Peyer's patch (tissue), 4 donors: ENCODE measurements at places on chromosomes 3 and 15.

- no peak for DNase-seq
Observed at GRCh38 chr15:42128476-42128875, 28.0 kb downstream of the PLA2G4F start.

DNA sequence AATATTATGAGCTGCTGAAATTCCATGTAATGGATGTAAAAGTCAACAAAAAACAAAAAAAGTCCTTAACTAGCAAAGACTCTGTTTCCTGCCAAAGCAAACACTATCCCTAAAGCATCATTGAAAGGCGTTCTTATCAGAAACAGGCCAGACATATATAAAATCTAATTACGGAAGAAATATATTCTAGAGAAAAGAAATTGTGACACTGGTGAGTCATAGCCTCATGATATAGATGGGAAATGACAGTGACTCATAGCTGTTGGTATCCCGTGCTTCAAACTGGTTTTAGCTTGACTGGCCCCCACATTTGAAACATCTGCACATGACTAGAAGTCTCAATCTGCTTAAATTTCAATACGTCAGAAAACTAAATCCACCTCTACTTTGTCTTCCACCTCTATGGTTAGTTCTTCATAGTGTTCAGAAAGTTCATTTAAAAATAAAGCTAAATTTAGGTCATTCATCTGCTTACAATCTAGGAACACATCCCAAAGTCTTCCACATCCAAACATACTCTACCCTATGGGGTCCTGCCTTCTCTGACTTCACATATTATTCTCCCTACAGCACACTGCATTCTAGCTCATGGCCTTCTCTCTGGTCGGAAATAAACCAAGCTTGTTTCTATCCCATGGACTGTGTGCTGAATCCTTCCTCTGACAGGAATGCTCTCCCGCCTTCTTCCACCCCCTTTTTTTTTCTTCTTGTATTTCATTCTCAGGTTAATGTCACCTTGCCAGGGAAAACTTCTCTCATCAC is 456.3 kb upstream of the ARRDC4 start:
- no peak for DNase-seq

- DNase-seq = peak; percentile 91
Observed at GRCh38 chr3:46998121-46998851, 18.8 kb downstream of the NBEAL2 start.

DNA sequence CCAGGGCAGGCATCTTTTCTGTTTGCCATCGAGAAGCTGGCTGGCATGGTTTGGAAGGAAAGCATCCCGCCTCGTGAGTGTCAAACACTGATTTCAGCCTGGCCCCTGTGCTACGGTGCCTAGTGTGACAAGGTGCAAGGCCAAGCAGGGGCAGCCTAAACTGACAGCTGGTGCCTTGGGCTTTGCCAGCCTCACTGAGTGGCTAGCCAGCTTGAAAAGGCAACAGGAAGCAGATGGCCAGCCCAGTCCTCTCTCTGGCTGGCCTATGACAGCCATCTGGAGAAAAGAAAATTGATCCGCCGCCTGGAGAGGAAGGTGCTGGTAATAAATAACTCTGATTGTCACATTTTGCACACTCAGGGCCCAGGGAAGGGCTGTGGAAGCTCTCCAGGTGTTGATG is 52.2 kb downstream of the C3orf85 start:
- DNase-seq = no peak

DNA sequence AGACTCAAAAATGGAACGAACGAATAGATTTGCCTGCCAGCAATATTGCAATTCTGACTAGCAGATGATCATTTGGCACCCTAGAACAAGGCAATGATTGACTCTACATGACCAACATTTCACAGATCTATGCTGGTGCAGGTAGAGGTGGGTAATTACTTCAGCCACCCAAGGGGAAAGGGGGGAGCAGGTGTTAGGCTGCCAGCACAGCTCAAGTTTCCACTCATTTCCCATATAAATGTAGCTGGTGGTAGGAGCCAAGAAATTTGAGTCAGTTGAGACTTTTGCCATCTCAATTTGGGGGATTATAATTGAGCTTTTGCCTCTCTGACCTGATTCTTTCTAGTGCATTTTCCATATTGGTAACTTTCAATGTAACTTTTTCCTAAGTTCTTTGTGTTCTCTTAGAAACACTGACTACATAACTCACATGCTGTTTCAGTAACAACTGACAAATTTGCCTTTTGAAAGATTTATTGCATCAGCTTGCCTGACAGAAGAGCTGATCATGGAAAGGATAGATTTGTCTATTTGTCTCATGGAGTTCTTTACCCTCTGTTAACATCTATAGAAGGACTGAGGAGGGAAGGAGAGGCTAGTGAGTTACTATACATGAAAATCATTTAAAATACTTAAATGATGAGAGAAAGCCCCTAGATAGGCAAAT is 902.5 kb downstream of the ZPLD1 start:
- DNase-seq = no peak

- DNase-seq = no peak
Observed at GRCh38 chr15:71116942-71117341, 1.7 kb downstream of the THSD4 start.
